Activated CD4-positive, alpha-beta T cell treated with anti-CD3 and anti-CD28 coated beads, Interleukin-10, Interleukin-2, amounts not matched to agents 100 ng/mL and 50 ng/mL, durations not matched to agents 16 hours and 8 hours (primary cell): ENCODE measurements at places on chromosomes 16 and 17.

- DNase-seq: no peak
Observed at GRCh38 chr16:79509211-79509631, 91.3 kb downstream of the MAF start.

- no peak for DNase-seq
Observed at GRCh38 chr16:85227946-85228862, 115.9 kb upstream of the CIBAR2 start.

- no peak for DNase-seq
Observed at GRCh38 chr17:17177176-17177575, 29.0 kb downstream of the PLD6 start.

DNA sequence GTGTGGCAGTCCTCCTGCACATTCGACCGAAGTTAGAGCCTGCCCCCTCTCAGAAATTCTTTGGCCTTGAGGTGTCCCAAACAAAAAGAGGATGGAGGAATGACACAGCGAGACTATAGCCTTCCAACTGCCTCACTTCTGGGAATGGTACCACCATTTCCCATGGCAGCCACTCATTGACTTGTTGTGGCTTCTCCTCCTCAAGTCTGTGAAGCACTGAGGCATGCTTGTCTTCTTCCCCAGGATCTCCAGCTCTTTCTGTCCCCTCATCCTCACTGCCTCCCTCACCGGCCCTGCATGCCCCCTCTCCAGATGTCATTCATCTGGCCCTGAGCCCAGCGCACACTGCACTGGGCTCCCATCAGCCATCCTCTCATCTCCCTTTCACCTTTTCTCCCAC is 43.7 kb upstream of the DNAH9 start:
- no peak for DNase-seq

GRCh38 chr16:11253009-11253994 is 2.7 kb downstream of the SOCS1 start:
- DNase-seq: peak; percentile 86

- DNase-seq: no peak
Observed at GRCh38 chr16:27759301-27759871, 209.4 kb downstream of the KATNIP start.

DNA sequence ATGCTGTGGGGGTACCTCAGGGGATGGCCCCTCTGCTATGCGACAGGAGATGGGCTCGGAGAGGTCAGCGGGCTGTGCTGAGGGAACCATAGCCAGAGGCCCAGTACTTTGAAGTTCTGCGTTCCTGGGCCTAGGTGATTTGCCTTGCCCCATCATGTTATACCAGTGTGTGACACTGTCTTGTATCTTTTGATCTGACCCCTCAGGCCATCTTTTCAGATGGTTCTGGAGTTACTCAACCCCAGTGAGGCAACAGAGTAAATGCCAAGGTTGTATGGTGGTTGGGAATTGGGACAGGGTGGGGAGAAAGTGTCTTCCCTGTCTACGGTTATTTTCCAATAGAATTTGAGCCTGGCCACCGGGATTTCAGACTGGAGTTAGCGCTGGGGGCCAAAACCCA is 8.5 kb downstream of the MSI2 start:
- no peak for DNase-seq

- DNase-seq: no peak
Observed at GRCh38 chr17:79464318-79465010, 146.4 kb downstream of the RBFOX3 start.

DNA sequence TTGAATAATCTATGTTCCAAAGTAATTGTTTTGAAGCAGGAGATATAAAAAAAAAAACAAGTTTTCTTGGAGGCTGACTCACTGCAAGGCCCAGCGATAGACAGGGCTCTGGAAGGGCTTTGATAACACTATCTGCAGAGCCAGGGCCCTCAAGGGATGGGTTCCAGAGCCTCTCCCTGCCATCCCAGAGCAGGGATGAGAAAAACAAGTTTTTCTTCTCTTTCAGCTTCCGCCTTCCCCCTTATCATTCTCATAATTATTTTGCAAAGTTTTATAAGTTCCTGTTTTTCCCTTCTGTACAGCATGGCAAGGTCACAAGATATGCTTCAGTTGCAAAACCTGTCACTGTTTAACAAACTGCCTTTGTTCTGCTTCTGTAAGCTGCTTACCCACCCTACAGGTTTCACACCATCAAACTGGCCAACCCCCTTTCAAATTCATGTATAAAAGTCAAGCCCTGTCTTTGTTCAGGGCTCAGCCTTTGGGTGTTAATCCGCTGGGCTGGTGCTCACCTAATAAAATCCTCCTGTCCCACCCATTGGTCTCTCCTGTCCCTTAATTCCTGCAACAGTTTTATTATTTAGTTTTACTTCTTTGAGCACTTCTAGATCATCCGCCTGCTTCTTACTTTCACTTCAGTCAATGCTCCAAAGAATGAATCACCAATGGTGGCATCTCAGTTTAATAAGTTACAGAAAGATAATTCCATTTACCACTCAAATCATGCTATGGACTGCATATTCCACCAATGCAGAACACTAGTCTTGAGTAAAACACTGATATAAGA is 5.6 kb upstream of the THUMPD1 start:
- DNase-seq: no peak
